AG08396 (cell line): ENCODE measurements at places on chromosomes 4 and X.

DNA sequence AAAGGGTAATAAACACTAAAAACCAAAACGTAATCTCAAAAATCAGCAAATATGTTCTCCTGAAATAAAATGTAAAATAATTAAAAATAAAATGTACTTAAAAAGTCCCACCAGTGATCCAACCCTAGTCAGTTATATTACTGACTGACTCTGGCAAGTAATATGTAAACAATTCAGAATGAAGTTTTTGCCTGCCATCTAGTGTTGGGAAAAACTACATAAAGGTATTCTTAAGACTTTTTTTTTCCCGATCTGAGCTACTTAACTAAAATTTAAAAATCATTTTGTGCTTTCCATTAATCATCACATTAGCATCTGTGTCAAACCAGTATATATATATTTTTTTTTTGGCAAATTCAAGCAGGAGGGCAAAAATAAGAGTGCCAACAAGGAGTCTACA, 24.0 kb downstream of the RCHY1 start:
- no peak for DNase-seq

DNA sequence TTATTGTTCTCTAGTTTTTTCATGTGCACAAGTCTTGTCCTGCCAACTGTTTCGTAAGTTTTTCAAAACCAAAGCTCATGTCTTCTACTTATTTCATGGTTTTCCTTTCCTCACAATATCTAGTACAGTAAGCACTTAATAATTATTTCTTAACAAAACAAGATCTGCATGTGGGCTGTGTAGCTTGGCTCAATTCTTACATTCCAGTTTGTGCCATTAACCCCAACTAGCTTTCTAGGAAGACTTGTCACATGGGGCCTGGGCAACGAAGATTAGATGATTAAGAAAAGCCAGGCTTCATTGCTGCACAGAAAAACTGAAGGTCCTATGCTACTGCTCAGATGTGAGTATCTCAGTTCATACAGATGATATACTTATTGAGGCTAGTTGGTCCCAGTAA, 155.3 kb upstream of the TEX13A start:
- DNase-seq: no peak

DNA sequence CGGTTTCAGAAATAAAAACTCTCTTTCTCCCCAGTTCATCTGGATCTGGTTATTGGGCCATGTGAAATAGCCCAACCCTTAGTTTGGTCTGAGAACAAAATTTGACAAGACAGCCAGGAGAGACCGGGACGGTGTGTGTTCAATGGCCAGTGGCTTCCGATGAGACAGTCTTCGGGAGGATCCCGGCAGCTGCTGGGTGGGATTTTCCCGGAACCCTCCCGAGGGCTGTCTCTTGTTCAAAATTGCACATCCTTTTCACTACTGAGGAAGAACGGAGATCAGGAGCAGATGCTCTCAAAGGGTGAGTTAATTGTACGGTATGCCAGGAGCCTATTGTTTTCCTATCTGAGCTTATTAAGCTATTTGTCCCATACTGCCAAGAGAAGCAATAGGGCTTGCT, 166.5 kb downstream of the PRR32 start:
- DNase-seq: no peak

DNA sequence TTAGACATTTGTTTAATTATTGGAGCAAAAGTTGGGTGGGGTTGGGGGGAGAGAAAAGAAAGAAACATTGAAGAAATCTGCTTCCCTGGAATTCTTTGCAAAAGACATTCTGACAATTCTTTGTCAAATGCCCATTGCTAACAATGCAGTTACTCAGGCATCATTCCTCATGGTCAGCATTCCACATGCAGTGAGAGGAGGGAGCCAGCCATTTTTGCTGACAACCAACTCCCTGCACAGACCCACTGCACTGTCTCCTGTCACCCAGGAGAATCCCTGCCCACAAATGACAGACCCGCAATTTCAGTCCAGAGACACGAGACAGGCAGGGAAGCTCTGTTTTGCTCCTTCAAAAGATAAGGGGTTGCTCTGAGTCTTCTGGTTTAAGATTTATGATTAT, 985.1 kb upstream of the SLIT2 start:
- no peak for DNase-seq

GRCh38 chrX:46864606-46865005, 27.8 kb downstream of the RP2 start:
- no peak for DNase-seq

- DNase-seq: no peak
Observed at GRCh38 chr4:83364312-83364711, 29.7 kb upstream of the HPSE start.

DNA sequence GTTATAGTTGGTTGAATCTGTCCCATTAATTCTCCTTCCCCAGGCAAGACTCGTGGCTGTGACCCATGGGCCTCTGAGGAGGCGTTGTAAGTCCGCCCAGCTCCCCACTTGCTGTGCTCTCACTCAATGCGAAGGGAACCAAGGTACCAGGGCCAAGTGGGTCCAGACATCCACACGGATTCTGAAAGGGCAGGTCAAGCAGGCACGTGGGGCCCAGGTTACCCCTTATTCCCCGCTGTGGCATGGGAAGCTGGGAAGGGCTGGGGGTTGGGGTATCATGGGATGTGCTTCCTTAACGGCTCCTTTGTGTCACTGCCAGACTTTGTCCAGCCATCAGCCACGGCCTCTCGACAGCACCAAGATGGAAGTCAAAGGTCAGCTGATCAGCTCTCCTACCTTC, 3.1 kb downstream of the CCDC120 start:
- no peak for DNase-seq

DNA sequence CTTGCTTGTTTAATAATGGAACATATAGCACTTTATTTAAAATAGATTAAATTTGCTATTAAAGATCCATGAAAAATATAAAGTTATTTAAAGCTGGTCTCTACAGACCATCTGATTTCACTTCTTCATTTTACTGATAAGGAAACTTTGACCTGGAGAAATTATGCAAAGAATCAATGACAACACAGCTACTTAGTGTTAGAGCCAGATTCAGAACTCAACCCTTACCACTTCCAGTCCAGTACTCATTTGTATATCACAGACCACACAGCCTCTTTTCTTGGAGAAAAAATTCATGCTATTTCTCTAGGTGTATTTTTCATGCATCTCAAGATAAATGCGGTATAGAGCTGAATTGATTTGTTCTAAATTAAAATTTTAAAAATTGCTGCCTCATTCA, 34.0 kb downstream of the WDFY3 start:
- DNase-seq: no peak

- no peak for DNase-seq
Observed at GRCh38 chr4:109496875-109497274, 63.2 kb upstream of the MCUB start.

DNA sequence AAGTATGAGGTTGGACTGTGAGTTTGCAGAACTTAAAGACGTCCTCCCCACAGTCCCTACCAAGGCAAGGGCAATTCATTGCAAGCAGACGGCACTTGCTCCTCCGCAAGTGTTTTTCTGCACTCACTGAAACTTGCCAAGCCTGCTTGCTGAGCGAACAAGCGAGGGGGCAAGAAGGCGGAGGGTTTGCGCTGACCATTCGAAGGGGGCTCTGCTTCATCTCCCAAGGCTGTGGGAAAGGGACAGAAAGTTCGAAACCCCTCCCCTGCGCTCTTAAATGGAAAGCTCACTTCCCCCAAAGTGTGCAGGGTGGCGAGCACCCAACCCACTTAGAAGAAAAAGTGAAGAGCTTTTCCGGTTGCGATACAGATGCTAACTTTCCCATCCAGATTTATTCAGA, 1.4 kb downstream of the MID1 start:
- DNase-seq: no peak

GRCh38 chr4:54572152-54572542, 85.6 kb upstream of the KIT start:
- no peak for DNase-seq

DNA sequence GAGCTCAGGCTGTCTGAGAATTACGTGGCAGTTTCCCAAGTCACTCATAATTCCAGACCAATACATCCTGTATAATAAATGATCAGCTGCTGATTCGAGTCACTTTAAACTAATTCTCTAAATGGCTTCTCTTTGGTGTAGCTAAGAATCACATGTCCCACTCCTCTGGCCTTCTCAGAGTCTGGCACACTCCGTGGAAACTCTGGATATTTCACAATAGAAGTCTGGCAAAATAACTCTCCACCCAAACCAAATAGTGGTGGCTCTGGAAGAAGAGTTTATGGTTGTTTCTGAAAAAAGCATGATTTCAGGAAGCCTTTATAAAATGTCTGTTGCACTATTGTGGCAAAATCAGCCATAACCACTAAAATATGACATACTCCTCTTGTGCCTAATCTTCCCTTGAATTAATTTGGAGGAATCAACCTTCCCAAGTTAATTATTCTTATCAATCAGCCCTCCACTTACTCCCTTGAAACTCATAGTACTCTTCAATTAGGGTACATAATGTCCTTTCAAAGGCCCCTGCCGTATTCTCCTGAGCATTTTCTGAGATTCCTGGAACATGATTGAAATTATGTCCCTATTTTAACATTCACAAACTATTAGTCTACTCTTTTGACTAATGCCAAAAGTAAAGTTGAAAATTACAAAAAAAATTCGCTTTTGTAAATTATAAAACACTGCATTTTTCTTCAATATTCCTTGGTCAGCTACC, 991.6 kb downstream of the FAT4 start:
- peak; percentile 2 for DNase-seq

DNA sequence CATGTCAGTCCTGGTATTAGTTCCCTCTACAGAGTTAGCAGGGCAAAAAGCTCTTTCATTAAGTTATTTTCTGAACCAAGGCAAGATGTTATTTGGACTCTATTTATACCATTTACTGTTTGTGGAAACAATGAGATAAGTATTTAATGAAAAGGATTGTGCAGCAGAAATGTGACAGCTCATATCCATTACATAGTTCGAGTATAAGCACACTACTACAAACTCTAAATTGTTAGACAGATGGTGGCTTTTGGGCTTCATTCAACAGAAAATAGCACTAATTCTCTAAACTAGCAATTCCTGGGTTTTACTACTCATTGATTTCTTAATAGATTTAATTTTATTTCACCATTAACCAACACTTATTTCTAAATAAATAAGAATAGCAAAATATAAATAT, 95.2 kb upstream of the ANK2 start:
- no peak for DNase-seq

DNA sequence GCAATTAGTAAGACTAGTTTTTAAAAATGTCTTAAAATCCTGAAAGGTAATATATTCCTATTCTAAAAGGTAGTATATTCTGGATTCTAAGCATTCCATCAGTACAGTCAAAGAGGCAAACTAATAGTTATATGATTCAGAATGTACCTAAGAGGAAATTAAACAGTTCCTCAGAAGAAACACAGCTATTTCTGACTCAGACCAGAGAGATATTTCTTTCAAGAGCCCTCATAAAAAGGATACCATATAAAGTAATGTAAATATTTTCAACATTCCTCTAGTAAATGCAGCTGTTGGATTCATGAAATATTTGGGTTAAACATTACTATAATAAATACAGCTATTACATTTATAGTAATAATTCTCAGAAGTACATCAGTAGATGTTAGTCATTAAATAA, 358.3 kb downstream of the MAGEB5 start:
- DNase-seq: no peak

GRCh38 chr4:113673450-113673849, 88.1 kb downstream of the CAMK2D start:
- DNase-seq: no peak

GRCh38 chr4:85051526-85051925, 85.0 kb upstream of the WDFY3 start:
- no peak for DNase-seq

GRCh38 chrX:118345045-118345463, 852 bp upstream of the WDR44 start:
- no peak for DNase-seq

- DNase-seq: no peak
Observed at GRCh38 chrX:45843518-45843917, 642.8 kb upstream of the DIPK2B start.

DNA sequence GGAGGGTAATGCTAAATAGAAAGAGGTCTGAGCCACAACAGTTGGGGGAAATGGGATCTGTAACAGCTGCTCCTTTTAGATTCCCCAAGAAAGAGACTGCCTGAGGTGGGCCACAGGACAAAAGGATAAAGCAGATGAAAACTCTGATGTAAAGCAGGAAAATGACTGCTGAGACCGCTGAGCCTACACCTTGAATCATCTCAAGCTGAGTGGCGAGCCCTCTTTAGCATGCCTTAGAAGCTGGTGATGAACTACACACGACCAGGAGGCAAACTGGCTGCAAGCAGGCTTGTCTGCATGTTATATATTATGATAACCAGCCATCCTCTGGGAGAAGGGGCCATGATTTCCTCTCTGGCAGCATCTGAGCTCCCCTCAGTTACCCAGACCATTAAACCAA, 88.4 kb downstream of the TTC29 start:
- no peak for DNase-seq

- no peak for DNase-seq
Observed at GRCh38 chr4:74402692-74403456, 37.9 kb downstream of the EREG start.

DNA sequence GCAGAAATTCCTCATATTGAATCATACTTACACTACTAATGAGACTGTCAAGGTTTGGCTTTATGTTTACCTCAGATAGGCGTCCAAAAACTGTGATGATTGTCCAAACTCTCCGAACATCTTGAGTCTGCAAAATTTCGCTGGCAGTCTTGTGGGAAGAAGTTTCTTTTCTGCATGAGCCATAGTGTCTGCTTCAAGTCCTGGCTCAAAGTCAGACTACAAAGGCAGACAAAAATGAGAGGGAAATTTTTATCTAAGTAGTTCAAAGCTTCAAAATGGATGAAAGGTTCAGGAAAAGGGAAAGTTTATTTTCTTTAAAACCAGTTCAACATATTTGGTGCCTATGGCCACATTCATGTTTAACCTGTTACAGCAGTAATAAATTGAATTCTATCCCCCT, 40.7 kb downstream of the PALLD start:
- no peak for DNase-seq

DNA sequence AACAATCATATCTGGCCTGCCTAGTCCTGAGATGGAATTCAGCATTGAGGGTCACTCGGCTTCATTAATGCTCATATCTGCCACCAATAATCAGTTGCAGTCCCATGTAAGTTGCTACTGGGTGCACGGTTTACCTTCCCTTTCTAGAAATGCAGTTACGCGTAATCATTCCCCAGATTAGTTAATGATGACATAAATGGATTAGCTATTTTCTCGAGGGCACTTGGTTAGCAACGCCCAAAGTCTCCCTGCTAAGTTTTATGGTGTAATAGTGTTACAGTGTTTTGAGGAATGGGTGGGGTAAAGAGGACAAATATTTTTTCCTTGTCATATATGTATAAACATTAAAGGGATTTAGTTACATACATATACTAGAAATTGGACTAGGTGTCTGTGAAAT, 118.8 kb downstream of the MID1 start:
- no peak for DNase-seq

GRCh38 chr4:75912968-75913367, 10.7 kb upstream of the PPEF2 start:
- DNase-seq: no peak
